ENCODE measurements at places on chromosomes 1 and 21. TPM values are rescaled to one million over a fixed set of nuclear protein-coding genes. Genes with fewer than 3 reads are reported as not detected.

- H3K27me3 ChIP-seq: no peaks in the 10 kb centered on the region
- peaks cover 43% of the 10 kb centered on the region for H3K4me1 ChIP-seq
- H3K27ac ChIP-seq: peak overlapping the region; percentile 71
- no peaks in the 10 kb centered on the region for H3K36me3 ChIP-seq
- no peak for DNase-seq
- H3K4me3 ChIP-seq: no peak overlapping the region
Measured at GRCh38 chr1:218463194-218464156, 118.3 kb downstream of the TGFB2 start.

DNA sequence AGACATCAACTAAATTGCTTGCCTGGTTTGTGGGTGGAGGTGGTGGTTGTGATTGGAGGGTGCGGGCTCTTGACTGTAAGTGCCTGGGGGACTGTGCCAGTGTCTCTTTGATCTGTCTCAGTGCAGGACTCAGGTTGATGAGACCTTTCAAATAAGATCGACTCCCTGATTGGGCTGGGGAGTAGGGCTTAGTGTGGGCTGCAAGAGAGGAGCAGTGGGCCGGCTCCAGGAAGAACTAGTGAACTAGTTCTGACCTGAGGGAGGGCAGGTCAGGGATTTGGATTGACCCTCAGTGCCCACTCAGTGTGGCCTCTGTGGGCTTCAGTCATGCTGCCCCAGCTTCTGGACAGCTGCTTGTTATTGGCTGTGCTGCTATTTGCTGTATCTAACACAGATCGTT lies 130.6 kb upstream of the CACNA1E start:
- no peak for DNase-seq
- H3K27ac ChIP-seq: no peak overlapping the region
- no peaks in the 10 kb centered on the region for H3K27me3 ChIP-seq
- no peaks in the 10 kb centered on the region for H3K36me3 ChIP-seq
- H3K4me3 ChIP-seq: no peak overlapping the region

DNA sequence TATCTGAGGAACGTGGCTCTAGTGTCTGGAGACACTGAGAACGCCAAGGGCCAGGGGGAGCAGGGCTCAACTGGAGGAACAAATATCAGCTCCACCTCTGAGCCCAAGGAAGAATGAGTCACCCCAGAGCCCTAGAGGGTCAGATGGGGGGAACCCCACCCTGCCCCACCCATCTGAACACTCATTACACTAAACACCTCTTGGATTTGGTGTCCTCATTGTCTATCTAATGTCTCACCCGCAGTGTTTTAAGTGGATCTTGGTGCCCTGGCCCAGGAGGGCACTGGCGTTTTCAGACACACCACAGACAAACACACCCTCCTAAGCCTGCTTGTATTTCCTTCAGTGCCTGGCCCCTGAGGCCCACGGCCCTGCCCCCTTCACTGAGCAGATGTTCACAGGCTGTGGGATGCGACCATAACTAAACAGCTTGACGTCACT lies 2.2 kb upstream of the FALEC start:
- no peak overlapping the region for H3K4me3 ChIP-seq
- H3K36me3 ChIP-seq: no peaks in the 10 kb centered on the region
- H3K27ac ChIP-seq: no peak overlapping the region
- DNase-seq: no peak
- H3K4me1 ChIP-seq: peaks cover 11% of the 10 kb centered on the region

DNA sequence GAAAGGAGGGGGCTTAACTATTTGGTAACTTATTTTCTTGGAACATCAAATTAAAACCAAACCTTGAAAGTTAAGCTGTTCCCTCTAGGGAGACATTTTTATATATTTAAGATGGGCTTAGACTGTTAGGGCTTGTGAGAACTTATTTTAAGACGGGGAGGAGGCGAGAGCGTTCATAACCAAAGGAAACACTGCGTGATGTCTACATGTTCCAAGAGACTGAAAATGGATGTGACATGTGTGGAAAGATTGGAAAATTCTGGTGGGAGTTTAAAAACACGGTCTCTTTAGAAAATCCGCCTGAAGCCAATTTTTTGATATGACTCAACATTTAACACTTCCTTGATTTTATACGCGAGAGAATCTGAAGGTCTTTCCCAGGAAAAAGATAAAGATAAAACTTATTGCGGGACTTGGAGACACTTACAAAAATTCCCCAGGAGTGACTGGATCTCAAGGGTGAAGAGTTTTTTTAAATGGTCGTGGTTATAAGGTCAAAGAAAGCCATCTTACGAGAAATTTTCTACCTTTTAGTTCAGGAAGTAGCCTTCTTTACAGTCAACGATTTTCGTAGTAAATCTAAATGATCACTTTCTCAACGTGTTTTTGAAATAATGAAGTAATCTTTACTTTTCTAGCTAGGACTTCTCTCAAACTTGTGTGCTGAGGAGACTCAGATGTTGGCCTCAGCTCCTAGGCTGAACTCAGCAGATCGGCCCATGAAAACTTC lies 828 bp downstream of the PNRC2 start:
- H3K27me3 ChIP-seq: no peaks in the 10 kb centered on the region
- H3K4me1 ChIP-seq: peaks cover 15% of the 10 kb centered on the region
- peak; percentile 48 for DNase-seq
- peaks cover 12% of the 10 kb centered on the region for H3K36me3 ChIP-seq

GRCh38 chr1:192943108-192943507 lies 116.1 kb downstream of the UCHL5 start:
- no peak overlapping the region for H3K27ac ChIP-seq
- DNase-seq: no peak
- H3K4me1 ChIP-seq: no peaks in the 10 kb centered on the region
- no peaks in the 10 kb centered on the region for H3K27me3 ChIP-seq
- H3K4me3 ChIP-seq: no peak overlapping the region
- no peaks in the 10 kb centered on the region for H3K36me3 ChIP-seq

DNA sequence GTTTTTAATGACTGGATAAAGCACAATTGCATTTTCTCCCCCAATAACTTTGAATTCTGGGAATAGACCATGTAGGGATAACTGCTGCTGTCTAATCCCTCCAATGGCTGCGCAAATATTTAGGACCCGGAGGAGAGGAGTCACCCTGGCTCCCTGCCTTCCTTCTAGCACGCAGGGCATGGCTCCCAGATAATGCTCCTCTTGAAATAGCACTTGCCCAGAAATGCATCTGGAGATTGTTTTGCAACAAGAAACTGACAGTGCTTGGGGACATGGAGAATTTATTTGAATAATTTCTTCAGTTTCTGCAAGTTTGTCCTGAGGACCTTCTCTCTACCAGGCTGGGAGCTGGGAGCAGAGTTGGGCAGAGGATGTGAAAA lies 83.5 kb downstream of the MAN1C1 start:
- peak; percentile 57 for DNase-seq
- H3K27me3 ChIP-seq: no peaks in the 10 kb centered on the region
- H3K27ac ChIP-seq: peak overlapping the region; percentile 93
- H3K4me3 ChIP-seq: no peak overlapping the region

DNA sequence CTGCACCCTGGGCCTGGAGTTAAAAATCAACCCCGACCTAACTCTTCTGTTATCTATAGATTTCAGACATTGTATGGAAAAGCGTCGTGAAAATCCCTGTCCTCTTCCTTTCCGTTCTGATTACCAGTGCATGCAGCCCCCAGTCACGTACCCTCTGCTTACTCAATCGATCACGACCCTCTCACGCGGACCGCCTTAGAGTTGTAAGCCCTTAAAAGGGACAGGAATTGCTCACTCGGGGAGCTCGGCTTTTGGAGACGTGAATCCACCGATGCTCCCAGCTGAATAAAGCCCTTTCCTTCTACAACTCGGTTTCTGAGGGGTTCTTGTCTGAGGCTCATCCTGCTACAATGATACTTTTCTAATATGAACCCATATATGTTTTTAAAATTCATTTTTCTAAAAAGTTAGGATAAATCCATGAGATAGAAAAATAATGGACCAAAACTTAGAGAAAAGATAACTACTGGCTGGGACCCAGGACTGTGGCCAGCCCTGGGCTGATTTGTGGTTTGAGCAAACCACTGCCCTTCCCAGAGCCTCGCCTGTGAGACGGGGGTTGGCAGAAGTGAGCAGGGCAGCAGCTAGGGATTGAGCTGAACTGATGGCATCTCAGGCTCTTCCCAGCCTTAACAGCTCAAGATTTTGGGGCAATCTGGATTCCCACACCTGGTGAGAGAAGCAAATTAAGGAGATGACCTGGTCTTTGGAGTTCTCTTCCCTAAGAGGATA lies 5.0 kb downstream of the UQCRHL start:
- H3K36me3 ChIP-seq: no peaks in the 10 kb centered on the region
- DNase-seq: no peak
- H3K27me3 ChIP-seq: no peaks in the 10 kb centered on the region
- H3K4me3 ChIP-seq: no peak overlapping the region
- H3K4me1 ChIP-seq: peaks cover 17% of the 10 kb centered on the region

The PEX10 gene
- total RNA-seq: 37.5 TPM

GRCh38 chr1:17125756-17126237 lies 6.5 kb upstream of the PADI2 start:
- H3K27me3 ChIP-seq: no peaks in the 10 kb centered on the region
- H3K4me1 ChIP-seq: peaks cover 23% of the 10 kb centered on the region
- DNase-seq: peak; percentile 93
- no peak overlapping the region for H3K27ac ChIP-seq
- no peak overlapping the region for H3K4me3 ChIP-seq

The SYNC gene
- 4.5 TPM for total RNA-seq

GRCh38 chr21:37079211-37079824 lies 6.3 kb downstream of the TTC3 start:
- no peak overlapping the region for H3K4me3 ChIP-seq
- no peaks in the 10 kb centered on the region for H3K27me3 ChIP-seq
- H3K36me3 ChIP-seq: no peaks in the 10 kb centered on the region
- no peaks in the 10 kb centered on the region for H3K4me1 ChIP-seq
- H3K27ac ChIP-seq: no peak overlapping the region

GRCh38 chr1:211870156-211870555 lies 39.6 kb upstream of the LPGAT1 start:
- DNase-seq: no peak
- no peaks in the 10 kb centered on the region for H3K4me1 ChIP-seq
- no peak overlapping the region for H3K27ac ChIP-seq
- H3K36me3 ChIP-seq: no peaks in the 10 kb centered on the region

The BRINP3 gene
- 6.3 TPM for total RNA-seq

GRCh38 chr1:7975212-7975865 lies 13.8 kb downstream of the PARK7 start:
- DNase-seq: peak; percentile 85
- H3K36me3 ChIP-seq: peaks cover 26% of the 10 kb centered on the region

GRCh38 chr1:192812420-192813209 lies 3.8 kb downstream of the RGS2 start:
- H3K36me3 ChIP-seq: peaks cover 6% of the 10 kb centered on the region
- no peaks in the 10 kb centered on the region for H3K27me3 ChIP-seq
- DNase-seq: peak; percentile 31
- H3K4me3 ChIP-seq: no peak overlapping the region
- no peak overlapping the region for H3K27ac ChIP-seq
- no peaks in the 10 kb centered on the region for H3K4me1 ChIP-seq

- DNase-seq: no peak
- H3K27me3 ChIP-seq: no peaks in the 10 kb centered on the region
- H3K4me1 ChIP-seq: no peaks in the 10 kb centered on the region
- H3K36me3 ChIP-seq: no peaks in the 10 kb centered on the region
- no peak overlapping the region for H3K27ac ChIP-seq
Measured at GRCh38 chr1:94646786-94647555, 105.4 kb upstream of the F3 start.

GRCh38 chr1:9369964-9370788 lies 77.5 kb downstream of the SPSB1 start:
- no peak for DNase-seq
- H3K36me3 ChIP-seq: no peaks in the 10 kb centered on the region
- no peaks in the 10 kb centered on the region for H3K4me1 ChIP-seq

GRCh38 chr1:226309398-226310244 lies 657 bp upstream of the LIN9 start:
- H3K4me1 ChIP-seq: peaks cover 22% of the 10 kb centered on the region
- no peaks in the 10 kb centered on the region for H3K36me3 ChIP-seq
- DNase-seq: peak; percentile 24
- peak overlapping the region; percentile 99 for H3K4me3 ChIP-seq

The ANGPTL3 gene
- not detected for total RNA-seq

The OR14K1 gene
- total RNA-seq: not detected
